Natural killer cell (primary cell): ENCODE measurements at places on chromosomes 6 and 20. TPM values are rescaled to one million over a fixed set of nuclear protein-coding genes. Genes with fewer than 3 reads are reported as not detected.
A peak's percentile ranks its signal among the peaks of the same experiment; 100 is the strongest.

DNA sequence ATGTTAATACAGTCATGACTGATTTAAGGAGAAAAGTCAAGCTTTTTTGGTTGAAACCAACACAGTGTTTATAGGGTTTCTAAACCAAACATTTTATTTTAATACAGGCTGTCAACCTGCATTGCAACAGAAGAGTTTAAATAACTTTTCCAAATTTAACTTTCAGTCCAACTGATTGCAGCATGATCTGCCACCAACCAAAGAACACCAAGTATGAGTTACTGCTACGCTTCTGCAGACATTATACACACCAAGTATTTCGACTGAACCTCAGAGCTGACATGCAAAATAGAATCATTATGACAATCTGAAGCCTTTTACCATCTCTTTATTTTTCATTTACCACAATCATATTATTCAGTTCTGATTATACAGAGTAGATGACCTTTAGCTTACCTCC lies 151.2 kb upstream of the DST start:
- H3K4me3 ChIP-seq, result no peak overlapping the region
- no peak overlapping the region for H3K27ac ChIP-seq
- DNase-seq, result no peak
- no peaks in the 10 kb centered on the region for H3K27me3 ChIP-seq

GRCh38 chr20:43963872-43964791 lies 49.5 kb downstream of the TOX2 start:
- peak; percentile 79 for DNase-seq
- H3K4me3 ChIP-seq, result no peak overlapping the region
- H3K36me3 ChIP-seq, result no peaks in the 10 kb centered on the region
- peaks cover 35% of the 10 kb centered on the region for H3K4me1 ChIP-seq
- peaks cover 42% of the 10 kb centered on the region for H3K27me3 ChIP-seq

DNA sequence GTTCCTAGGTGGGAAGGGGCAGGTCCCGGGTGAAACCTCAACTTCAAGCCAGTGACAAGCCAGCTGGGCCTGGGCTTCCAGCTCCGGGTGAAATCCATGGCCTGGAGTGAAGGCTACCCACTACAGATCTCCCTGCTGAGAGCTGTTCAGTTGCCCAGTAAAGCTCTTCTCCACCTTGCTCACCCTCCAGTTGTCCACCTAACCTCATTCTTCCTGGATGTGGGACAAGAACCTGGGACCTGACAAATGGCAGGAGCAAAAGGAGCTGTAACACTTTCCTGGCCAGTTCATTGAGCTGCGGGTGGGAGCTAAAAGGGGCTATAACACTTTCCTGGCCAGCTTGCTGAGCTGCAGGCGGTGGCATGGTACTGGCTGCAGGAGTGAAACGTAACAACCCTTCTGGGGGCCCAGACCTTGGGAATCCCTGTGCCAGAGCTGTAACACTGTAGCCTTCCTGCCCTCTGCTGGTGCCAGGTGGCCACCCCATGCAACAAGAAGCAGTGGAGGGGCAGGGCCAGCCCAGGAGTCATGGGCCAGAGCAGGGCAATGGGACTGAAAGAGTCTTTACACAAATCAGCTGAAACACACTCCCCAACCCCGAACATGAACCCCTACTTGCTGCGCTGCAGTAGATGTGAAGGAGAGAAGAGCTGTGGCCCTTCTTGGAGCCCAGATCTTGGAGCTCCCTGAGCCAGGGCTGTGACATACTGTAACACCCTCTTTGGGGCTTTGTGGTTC lies 3.6 kb upstream of the HINT3 start:
- H3K27me3 ChIP-seq, result no peaks in the 10 kb centered on the region
- H3K36me3 ChIP-seq, result no peaks in the 10 kb centered on the region
- no peak overlapping the region for H3K4me3 ChIP-seq
- no peak overlapping the region for H3K27ac ChIP-seq
- no peak for DNase-seq

GRCh38 chr6:142803032-142803431 lies 141.9 kb downstream of the HIVEP2 start:
- H3K27me3 ChIP-seq, result no peaks in the 10 kb centered on the region
- no peak overlapping the region for H3K27ac ChIP-seq
- no peak for DNase-seq
- H3K4me3 ChIP-seq, result no peak overlapping the region
- H3K36me3 ChIP-seq, result no peaks in the 10 kb centered on the region

DNA sequence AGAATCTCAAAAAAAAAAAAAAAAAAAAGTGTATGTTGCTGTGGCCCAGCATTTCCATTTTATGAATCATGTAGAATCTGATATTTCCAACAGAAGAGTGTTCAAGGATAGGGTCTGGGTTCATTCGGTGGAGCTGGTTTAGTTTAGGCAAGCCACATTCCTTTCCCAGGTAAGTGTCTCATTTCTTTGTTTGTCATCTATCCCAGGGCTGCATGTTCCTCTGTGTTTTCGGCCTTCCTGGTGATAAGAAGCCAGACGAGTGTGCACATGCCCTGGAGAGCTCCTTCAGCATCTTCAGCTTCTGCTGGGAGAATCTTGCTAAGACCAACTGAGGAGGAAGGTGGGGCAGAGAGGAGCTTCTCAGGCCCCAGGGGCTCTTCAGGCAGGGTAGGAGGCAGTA lies 38.2 kb downstream of the NFYA start:
- no peaks in the 10 kb centered on the region for H3K4me1 ChIP-seq
- no peak for DNase-seq
- H3K27ac ChIP-seq, result no peak overlapping the region
- H3K4me3 ChIP-seq, result no peak overlapping the region
- H3K27me3 ChIP-seq, result no peaks in the 10 kb centered on the region

DNA sequence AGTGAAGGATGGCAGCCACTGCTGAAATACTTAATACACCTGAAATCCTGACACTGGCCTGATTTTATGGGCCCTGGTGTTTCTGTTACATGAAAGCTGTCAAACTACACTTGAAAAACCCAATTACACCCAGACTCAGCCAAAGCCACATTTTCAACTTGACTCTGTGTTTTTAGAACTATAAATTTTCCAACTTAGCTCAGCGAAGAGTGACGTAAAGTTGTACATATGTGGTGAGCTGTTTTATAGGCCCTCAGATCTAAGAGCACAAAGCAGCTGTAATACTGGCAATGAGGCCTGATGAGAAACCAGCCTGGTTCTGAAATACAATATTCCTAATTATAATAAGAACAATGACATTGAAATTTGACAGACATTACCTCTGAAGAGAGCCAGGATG lies 18.6 kb downstream of the SCML4 start:
- peaks cover 3% of the 10 kb centered on the region for H3K4me1 ChIP-seq
- no peaks in the 10 kb centered on the region for H3K27me3 ChIP-seq
- DNase-seq, result no peak

- H3K4me1 ChIP-seq, result peaks cover 35% of the 10 kb centered on the region
- no peak overlapping the region for H3K27ac ChIP-seq
- peaks cover 86% of the 10 kb centered on the region for H3K36me3 ChIP-seq
- no peak for DNase-seq
These were observed 23.8 kb downstream of the SAMHD1 start for GRCh38 chr20:36927704-36928103.

DNA sequence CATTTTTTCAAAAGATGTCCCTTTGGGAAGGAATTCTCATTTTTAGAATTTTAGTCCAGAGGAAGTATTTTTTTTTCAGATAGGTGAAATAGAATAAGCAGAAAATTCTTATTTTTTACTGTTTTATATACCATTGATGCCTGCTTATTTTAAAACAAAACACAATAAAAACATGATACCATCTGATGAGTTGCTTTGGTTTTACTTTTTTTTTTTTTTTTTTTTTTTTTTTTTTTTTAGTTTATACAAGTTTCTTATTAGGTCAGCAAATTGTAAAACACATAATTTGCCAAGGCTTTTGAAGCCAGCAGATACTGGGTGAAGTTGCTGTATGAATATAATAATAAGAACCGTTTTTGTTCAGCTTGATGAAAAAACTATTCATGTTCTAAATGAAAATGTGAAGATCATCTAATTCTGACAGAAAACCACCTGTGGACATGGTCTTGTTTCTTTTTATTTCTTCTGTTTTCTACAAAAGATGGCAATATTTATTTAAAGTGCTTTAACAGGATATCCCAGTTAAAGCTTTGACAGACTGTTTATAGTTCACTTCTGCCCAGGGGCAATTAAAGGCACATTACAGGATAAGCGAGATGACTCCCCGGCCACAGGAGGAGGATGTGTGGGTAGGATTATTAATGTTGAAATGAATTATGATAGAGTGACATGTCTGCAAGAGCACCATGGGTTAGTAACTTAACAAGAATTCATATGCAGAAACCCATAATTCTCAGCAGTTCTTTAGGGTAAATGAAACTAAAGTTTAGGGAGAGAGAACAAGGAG lies 31.1 kb downstream of the MYB start:
- no peak for DNase-seq
- no peaks in the 10 kb centered on the region for H3K27me3 ChIP-seq
- no peaks in the 10 kb centered on the region for H3K36me3 ChIP-seq
- peaks cover 8% of the 10 kb centered on the region for H3K4me1 ChIP-seq

GRCh38 chr20:38353316-38353715 lies 7.0 kb downstream of the LBP start:
- H3K4me3 ChIP-seq, result no peak overlapping the region
- no peak overlapping the region for H3K27ac ChIP-seq
- H3K36me3 ChIP-seq, result no peaks in the 10 kb centered on the region
- DNase-seq, result no peak
- H3K4me1 ChIP-seq, result no peaks in the 10 kb centered on the region

GRCh38 chr6:79081663-79082062 lies 3.6 kb upstream of the PHIP start:
- no peaks in the 10 kb centered on the region for H3K36me3 ChIP-seq
- peaks cover 3% of the 10 kb centered on the region for H3K4me1 ChIP-seq
- H3K27me3 ChIP-seq, result peaks cover 6% of the 10 kb centered on the region
- no peak overlapping the region for H3K4me3 ChIP-seq
- H3K27ac ChIP-seq, result no peak overlapping the region

DNA sequence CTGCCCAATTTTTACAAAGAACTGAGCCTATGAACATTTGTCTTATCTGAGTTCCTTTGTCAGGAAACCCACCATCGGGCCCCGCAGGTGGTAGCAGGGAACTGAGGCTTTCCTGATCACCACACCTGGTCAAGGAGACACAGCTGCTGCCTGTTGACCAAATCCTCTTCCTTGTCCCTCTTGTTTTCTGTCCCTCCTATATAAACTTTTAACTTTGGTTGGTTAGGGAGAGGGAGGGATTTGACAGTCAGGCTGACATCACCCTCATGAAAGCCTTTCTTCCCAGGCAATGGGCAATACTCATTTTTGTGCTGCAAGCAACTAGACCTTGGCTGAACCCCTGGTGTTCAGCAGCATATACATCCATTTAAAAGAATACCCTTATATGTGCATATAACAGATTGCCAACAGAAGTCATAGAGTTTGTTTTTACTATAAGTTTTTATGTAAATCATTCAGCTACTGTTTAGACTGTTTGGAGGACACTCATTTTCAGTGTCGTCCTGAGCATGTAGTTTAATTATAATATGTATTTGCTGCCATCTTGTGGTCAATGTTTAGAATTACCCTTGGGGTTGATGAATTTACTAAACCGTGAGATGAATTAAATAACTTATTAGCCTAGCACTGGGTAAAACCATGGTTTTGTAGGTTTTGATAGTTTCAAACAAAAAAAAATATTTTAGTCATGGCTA lies 17.0 kb downstream of the CRISP1 start:
- no peaks in the 10 kb centered on the region for H3K4me1 ChIP-seq
- no peaks in the 10 kb centered on the region for H3K36me3 ChIP-seq
- H3K27me3 ChIP-seq, result no peaks in the 10 kb centered on the region
- H3K4me3 ChIP-seq, result no peak overlapping the region

DNA sequence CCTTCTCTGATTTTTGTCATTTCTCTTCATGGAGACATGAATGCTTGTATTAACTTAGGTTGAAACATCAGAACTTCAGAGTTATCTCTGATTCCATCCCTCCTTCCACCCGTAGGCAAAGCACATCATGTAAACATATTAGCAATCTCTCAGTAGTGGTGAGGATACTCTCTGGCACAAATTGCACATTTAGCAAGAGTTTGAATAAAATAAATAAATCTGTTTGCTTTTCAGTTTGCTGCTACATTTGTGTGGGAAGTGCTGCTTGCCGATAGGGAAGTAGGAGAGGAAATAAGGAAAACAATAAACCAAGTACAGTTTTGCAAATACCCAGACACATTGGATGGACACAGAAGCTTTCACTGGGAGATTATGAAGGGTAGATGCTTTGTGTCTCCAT lies 359.0 kb downstream of the BCKDHB start:
- H3K27ac ChIP-seq, result no peak overlapping the region
- no peaks in the 10 kb centered on the region for H3K27me3 ChIP-seq
- no peak for DNase-seq

DNA sequence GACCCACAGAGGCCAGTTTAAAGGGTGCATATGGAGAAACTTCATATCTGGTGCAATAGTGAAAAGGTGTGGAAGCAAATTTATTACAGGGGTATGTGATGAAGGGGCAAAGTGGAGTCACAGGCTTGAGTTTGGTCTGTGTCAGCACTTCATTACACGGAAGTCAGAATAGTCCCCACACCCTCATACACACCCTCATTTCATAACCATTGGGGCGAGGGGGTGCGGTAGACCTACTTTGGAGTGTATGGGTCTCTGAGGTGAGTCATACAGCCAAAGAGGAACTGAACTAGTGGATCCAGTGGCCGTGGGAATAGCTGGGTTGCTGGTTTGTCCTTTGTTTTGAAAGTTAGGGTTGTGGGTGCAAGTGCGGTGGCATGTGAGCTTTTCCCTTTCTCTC lies 3.3 kb downstream of the TM9SF4 start:
- no peak overlapping the region for H3K4me3 ChIP-seq
- H3K27ac ChIP-seq, result peak overlapping the region; percentile 11
- DNase-seq, result no peak
- H3K27me3 ChIP-seq, result no peaks in the 10 kb centered on the region
- H3K4me1 ChIP-seq, result peaks cover 18% of the 10 kb centered on the region
- H3K36me3 ChIP-seq, result no peaks in the 10 kb centered on the region

GRCh38 chr6:158646023-158646910 lies 1.7 kb upstream of the DYNLT1 start:
- H3K27ac ChIP-seq, result no peak overlapping the region
- peaks cover 55% of the 10 kb centered on the region for H3K4me1 ChIP-seq
- peaks cover 10% of the 10 kb centered on the region for H3K36me3 ChIP-seq
- no peaks in the 10 kb centered on the region for H3K27me3 ChIP-seq
- H3K4me3 ChIP-seq, result no peak overlapping the region
- DNase-seq, result peak; percentile 13

- DNase-seq, result no peak
- H3K27me3 ChIP-seq, result no peaks in the 10 kb centered on the region
- no peak overlapping the region for H3K27ac ChIP-seq
- no peaks in the 10 kb centered on the region for H3K4me1 ChIP-seq
These were observed 31.7 kb downstream of the C6orf52 start for GRCh38 chr6:10662742-10663141.

DNA sequence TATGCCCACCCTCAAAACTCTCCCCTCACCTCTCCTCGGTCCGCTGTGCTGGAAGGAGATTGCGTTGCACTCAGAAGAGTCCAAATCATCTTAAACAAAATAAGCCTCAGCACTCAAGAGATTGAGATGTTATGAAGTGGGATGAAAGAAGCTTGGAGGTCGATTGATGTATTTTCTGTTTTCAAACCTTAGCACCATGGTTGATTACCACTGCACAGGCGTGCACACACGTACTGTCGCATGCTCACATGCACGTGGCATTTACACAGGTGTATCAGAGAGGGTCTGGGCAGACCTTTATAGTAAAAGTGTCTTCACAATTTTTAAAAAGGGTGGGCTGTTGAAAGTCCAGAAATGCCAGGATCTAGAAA lies 612 bp upstream of the AGPAT4 start:
- no peaks in the 10 kb centered on the region for H3K36me3 ChIP-seq
- no peak for DNase-seq
- no peaks in the 10 kb centered on the region for H3K27me3 ChIP-seq
- H3K27ac ChIP-seq, result peak overlapping the region; percentile 89
- peaks cover 6% of the 10 kb centered on the region for H3K4me1 ChIP-seq
- peak overlapping the region; percentile 61 for H3K4me3 ChIP-seq

OPRM1 gene
- total RNA-seq, result not detected

TNNC2 gene
- total RNA-seq, result 1.5 TPM

RBCK1 gene
- total RNA-seq, result 104 TPM

PCIF1 gene
- 85.1 TPM for total RNA-seq

CAPN11 gene
- total RNA-seq, result not detected

CST5 gene
- not detected for total RNA-seq

COL10A1 gene
- total RNA-seq, result not detected

C6orf163 gene
- total RNA-seq, result 1.8 TPM
